ENCODE measurements at places on chromosomes 7 and 10.

DNA sequence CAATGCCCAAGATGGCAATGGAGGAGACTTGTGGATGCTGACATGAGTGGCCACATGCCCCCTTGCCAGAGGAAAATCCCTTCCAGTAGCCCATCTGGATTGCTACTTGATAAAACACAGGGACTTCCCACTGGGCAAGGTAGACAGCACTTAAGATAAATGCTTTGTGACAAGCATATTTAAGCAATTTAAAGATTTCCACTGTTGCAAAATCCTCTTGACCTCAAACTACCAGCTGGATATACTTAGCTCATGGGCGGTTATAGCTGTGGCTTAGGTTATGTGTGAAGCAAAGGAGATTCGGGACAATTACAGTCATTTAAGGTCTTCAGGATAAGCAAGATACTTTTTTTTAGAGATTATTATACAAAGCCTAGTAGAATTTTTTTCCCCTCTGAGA is 238.1 kb downstream of the BMPER start:
- no peak for DNase-seq

GRCh38 chr7:50822110-50822509 is 39.4 kb upstream of the GRB10 start:
- DNase-seq: no peak

- DNase-seq: no peak
Observed at GRCh38 chr7:50149369-50149768, 56.3 kb upstream of the ZPBP start.

DNA sequence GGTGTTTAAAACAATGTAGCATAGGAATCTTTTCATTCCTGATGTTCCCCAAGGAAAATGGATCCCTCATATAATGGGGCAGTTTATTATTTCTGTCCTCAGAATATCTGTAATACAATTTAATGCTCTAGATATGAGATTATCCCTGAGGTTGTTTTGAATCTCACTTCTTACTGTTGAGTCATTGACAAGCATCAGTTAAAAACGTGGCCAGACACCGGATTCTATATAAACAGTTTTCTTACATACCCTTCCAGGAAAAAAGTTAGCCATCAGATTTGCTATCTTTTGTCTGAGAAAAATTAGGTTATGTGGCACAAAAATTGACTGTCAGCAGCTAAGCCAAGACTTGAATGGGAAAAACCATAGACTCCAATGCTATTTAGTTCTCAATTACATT is 539.8 kb upstream of the CELF2 start:
- DNase-seq: no peak

DNA sequence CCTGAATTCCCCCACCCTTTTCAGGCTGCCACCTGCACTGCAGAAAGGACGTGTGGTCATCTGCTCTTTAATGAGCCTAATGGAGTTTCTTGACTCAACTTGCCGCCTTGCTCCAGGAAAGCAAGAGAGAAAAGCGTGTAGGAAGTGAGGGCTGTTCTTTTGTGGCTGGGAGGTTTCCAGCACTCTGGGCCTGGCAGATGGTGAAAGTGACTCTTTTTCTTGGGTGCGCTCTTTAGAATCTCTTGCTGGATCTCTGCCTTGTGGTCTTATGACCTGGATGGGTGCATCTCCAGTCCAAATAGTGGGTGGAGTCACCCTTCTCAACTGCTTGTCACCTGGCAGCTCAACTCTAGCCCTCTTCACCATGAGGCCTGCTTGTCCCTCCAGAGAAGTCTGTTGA is 244.0 kb downstream of the SORCS1 start:
- DNase-seq: no peak

DNA sequence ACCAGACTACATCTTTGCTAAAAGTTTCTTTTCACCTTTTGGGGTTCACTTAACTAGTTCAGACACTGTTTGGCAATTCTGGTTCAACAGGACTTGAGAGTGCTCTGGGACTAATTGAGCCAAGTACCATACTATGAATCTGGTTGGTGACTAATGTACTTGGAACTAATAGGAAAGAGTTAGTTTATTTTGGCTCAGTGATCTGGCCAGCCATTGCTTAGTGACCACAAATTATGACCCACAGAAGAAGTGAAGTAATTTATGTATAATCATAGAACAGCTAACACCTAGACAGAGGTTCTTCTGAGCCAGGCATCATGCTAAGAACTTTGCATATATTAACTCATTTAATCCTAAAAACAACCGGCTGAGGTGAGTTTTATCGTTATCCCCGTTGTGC is 126.5 kb upstream of the JCAD start:
- peak; percentile 88 for DNase-seq

- DNase-seq: peak; percentile 40
Observed at GRCh38 chr7:43735802-43736603, 6.7 kb upstream of the COA1 start.

DNA sequence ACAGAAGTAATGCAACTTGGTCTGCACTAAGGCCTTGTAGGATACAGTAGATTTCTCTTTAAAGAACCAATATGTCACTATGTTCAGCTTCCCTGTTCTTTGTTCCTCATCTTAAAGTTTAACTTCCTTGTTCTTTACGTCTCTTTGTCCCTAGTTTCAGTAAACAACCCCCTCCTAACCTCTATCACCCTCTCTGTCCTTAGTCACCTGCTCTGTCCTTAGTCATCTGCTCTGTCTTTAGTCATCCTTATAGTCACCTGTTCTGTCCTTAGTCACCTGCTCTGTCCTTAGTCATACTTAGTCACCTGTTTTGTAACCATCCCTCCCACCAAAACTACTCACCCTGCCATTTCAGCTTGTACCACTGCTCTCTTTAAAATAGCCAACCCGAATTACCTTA is 144.6 kb upstream of the TMEM106B start:
- no peak for DNase-seq

- DNase-seq: peak; percentile 87
Observed at GRCh38 chr7:130071701-130072622, 1.6 kb downstream of the KLHDC10 start.

GRCh38 chr7:36128448-36129047 is 24.5 kb upstream of the EEPD1 start:
- DNase-seq: peak; percentile 91

- DNase-seq: no peak
Observed at GRCh38 chr10:124173298-124173900, 80.0 kb upstream of the CHST15 start.

- DNase-seq: peak; percentile 28
Observed at GRCh38 chr10:28551086-28551485, 18.2 kb downstream of the WAC start.

GRCh38 chr10:110163841-110164240 is 43.6 kb upstream of the MXI1 start:
- no peak for DNase-seq

DNA sequence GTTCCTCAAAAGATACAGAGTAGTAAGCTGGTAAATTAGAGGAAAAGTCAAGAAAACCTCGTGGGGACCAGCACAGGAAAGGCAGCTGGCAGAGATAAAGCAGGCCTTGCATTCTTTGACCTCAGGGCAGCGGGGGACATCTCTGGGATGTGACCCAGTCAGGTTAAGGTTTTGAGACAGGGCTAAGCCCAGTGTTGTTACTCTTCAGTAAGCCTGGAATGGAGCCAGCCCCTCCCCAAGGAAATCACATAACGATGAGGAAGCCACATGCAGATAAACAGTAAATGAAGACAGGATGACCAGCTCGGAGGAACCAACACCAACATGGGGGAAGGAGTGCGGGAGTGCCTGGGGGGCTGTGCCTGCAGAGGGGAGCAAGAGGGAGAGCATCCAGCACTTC is 99.6 kb downstream of the JAZF1 start:
- DNase-seq: no peak

GRCh38 chr10:7117806-7118674 is 292.8 kb downstream of the SFMBT2 start:
- DNase-seq: no peak

DNA sequence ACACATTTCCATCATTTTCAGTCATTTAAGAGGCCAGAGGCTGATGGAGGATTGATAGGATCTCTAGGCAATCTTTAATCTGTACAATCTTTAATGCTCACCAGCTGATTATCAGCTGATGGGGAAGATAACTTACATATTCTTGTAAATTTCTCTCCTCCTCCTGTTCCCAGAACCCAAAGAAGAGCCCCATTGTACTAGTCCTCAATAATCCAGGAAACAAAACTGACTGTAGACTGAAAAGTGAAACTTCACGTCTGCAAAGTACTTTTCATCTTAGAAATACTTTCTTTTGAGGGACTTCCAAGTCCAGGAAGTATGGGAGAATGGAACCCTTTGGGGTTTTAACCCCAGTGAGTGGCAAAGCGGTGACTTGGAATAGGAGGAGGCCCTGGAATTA is 283.3 kb downstream of the FRMD4A start:
- DNase-seq: peak; percentile 8

DNA sequence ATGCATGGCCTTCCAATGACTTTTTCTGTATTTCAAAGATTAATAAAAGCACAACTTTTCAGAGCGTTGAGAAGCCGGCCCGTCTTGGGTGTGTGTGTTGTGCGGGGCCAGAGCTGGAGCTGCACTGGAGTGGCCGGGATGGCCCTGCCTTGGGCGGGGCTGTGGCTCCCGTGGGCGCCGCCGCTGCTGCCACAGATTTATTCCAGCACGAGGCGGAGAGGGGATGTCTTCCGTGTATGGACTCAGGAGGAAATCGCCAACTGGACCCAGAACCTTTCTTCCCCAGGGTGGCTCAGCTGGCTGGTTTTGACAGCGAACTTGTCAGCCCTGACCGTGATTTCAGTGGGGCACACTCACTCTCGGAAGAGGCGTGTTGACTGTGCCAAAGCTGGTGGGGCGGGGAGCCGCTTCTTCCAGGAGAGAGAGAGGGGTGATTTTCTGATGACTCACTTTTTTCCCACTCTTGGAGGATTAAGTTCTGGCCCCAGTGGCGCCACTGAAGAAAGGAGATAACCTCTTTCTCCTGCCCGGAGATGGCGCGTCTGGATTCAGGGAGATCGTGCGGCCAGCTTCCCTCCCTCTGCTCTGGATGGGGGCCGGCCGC is 72.4 kb downstream of the DNAJB6 start:
- DNase-seq: no peak

- DNase-seq: peak; percentile 75
Observed at GRCh38 chr7:74334030-74334429, 44.8 kb downstream of the CLIP2 start.

Measured in EL (cell line).